Sciatic nerve (tissue), 2 donors: ENCODE measurements at places on chromosomes 16 and 17. TPM values are rescaled to one million over a fixed set of nuclear protein-coding genes. Genes with fewer than 3 reads are reported as not detected.
A peak's percentile ranks its signal among the peaks of the same experiment; 100 is the strongest.

Gene CDH16
- total RNA-seq, result not detected

GRCh38 chr17:3750296-3750695 lies 26.6 kb downstream of the HASPIN start:
- no peak for DNase-seq

Gene GLP2R
- total RNA-seq, result 0.18 TPM

- no peak for DNase-seq
These were observed 333.1 kb upstream of the MAF start for GRCh38 chr16:79933603-79934002.

Gene ARL17B
- 16.6 TPM for total RNA-seq

Gene TBC1D3H
- total RNA-seq, result not detected

DNA sequence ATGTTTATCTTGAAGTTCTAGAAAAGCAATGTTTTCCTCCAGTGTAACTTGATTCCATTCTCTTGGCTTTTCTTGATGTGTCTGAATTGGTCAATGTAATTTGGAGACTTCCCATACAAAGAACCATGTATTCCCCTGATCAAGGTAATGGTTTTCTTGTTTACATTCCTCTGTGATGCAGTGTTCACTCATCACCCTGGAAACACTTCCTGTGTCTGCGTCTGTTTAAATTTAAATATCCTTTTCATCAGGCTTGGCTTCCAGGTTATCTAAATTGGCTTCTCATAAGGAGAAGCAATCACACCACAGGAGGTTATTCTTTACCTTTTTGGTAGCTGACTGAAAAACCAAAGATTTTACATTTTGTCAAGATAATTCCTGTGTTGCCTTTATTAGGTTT lies 237.3 kb upstream of the WSCD1 start:
- no peak for DNase-seq

DNA sequence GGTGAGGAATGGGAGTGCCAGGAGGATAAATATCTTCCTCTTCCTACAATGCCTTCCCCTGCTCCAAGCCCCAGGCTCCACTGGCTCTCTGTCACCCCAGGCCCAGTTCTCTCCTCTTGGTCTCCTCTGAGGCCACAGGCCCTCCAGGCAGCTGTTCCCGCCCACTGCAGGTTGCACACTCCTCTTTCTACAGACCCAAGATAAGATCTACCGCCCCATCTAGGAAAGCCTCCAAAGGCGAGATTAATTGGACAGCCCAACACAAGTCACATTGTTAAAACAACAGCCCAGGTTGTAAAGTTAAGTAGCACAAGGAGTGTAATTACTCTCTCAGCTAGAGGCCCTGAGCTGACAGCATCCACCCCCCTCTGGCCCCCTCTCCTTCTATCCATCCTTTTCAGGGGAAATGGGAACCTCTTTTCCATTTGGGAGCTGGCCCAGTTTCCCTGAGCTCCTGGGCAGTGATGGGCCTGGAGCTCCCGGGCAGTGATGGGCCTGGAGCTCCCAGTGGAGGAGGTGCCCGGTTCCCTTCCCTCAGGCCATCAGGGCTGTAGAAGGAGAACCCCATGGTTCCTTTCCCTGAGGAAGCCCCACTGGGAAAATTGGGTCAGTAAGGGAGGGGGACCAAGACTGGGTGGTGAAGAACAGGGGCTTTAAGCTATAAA lies 7.3 kb downstream of the DLX4 start:
- no peak for DNase-seq

DNA sequence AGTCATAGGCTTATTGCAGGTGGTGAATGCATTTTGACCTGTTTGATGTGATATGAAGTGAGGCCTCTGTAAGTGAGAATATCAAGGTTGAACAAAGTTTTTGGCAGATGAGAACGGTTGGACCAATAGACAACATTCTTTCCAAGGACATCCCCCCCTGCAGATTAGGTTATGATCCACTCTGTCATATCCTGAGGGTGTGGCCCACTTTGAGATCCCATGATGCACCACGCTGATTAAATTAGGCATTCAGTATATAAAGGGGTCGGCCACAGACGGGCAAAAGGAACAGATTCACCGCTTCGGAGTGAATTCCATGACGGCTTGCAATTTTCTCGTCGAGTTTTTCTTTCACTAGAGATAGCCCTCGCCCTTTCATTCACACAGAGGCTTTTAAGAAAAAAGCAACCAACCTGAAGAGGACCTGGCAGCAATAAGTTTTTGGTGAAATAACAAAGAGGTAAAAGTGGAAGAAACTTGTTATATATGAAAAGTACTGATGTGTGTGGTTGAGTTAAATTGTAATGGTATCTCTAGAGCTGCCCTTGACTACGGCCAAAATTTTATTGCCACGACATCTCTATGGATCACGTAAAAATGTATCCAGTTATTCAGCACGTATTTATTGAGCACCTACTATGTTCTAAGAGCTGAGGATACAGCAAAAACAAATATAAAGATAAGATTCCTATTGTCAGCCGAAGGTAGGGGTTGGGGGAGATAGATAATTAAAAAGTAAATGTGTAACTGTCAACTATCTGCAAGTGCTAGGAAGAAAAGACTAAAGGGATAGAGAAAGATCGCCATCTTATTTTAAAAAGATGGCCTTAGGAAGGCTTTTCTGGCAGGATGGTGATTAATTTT lies 1.7 kb upstream of the RBBP6 start:
- no peak for DNase-seq

DNA sequence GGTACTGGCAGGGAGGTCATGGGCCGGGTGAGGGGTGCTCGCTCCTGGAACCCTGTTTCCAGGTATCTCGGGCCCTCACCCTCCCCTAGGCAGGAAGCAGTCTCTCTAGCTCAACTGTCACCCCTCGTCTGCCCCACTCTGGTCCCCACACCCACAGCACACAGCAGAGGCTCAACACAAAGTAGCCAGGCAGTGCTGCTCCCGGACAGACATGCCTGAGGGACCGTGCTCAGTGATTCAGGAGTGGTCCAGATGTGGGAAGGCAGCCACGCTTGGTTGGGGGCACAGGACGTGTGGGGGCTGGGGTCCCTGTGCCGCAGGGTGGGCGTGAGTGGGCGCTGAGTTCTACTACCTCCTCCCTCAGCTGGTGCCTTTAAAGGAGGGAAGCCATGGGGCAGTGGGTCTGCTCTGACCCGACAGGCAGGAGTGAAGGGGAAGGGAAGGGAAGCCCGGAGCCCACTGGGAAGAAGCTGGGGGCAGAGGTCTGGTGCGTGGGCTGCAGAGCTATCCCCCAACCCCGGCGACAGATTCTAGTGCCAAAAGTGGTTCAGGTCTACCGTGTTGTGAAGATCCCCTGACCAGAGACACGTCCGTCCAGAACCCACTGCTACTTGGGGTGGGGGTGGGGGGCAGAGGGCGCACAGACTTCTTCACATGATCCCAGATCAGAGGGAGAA lies 11.8 kb downstream of the SLC16A3 start:
- DNase-seq, result no peak

Gene SLC47A1
- 8.0 TPM for total RNA-seq

GRCh38 chr17:43784628-43785101 lies 4.4 kb downstream of the CFAP97D1 start:
- no peak for DNase-seq

GRCh38 chr17:57619061-57619937 lies 125.8 kb downstream of the CCDC182 start:
- DNase-seq, result no peak

Gene RAB11FIP4
- total RNA-seq, result 7.6 TPM

DNA sequence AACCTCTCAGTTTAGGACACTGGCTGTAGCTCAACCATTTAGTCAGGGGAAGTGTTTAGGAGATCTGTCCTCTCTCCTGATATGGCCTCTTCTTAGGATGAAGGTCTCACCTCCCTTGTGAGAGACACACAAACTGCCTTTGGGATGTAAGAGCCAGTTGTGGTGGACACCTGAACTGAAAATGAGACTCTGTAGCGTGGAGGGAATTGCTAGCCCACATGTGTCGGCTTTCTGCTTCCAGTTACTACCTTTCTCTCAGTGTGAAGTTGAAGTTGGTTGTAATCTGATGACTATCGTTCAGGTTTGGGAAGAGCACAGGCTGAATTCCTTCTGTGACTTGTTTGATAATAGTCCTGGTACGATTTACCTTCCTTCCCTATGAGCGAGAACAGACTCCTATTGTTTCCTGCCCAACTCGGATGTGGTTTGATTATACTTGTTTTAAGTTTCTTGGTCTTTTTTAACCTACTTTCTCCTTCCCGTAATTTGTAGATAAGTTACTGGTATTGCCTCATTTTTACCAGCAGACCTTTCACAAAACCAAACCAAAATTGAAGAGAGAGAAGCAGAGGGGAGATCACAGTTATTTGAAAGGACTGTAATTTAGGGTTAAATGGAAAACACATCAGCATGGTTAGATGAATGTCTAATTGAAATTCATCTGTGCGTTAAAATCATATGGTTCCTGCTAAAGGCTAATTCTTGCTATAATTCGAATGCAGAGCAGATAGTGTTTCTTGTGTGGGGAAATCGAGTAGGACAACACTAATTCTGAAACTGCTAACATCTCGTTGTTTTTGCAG lies 43.2 kb downstream of the CLEC16A start:
- DNase-seq, result no peak

Gene TNS4
- total RNA-seq, result 0.36 TPM

- DNase-seq, result no peak
These were observed 37.9 kb downstream of the TSC2 start for GRCh38 chr16:2085669-2086068.

DNA sequence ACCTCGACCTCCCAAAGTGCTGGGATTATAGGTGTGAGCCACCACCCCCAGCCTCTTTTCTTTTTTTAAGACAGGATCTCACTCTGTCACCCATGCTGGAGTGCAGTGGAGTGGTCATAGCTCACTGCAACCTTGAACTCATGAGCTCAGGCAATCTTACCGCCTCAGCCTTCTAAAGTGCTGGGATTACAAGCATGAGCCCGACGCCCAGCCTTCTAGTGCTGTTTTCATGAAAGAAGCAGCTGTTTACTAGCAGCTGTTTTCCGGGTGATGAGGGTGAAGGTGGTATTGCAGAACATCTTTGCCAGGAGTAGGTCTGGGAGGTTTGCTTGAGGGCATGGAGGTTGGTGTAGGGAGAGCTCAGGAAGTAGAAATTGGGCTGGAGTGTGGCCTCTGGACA lies 2.0 kb downstream of the ADCY7 start:
- DNase-seq, result peak; percentile 19

DNA sequence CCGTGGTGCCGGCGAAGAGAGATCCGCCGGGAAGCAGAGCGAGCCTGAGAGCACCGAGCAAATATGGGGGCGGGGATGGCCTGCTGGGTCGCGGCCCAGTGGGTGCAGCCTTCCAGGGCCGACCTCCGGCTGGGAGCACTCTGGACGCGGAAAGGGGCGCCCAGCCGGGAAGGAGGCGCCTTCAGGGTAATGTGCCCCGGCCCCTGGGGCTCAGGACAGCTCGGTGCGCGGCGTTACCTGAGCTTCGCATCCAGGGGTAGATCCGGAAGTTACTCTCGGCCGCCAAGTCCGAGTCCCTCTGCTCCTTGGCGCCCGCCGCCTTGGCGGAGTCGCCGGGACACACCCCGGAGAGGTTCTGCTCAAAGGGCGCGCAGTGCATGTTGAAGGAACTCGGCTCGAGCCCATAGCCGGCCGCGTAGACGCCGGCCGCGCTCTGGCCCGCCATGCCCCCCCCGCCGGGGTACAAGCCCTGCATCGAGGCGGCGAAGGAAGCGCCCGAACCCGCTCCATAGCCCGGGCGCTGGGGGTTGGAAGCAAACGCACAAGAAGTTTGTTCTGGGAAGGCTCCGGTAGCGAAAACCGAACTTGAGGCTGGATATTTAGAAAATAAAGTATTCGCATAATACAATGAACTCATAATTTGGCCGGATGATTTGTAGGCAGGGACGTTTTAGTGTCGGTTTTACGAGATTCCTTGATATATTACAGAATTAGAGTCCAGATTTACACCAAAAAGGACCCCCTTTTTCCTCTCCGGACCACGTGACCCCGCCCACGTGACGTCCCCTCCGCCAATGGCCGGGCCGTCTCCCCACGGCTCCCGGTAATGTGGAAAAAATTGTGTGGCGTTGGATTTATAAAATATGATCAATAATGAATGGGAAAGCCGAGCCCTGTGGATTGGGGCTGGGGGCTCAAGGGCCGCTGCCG lies at the start of gene HOXB7:
HOXB7 (minus strand) TSS at position 736 of the 930 bp plus-strand sequence; CDS start at position 637, 99 bp downstream.
- peak; percentile 90 for DNase-seq

GRCh38 chr17:29090750-29091605 lies 48.0 kb downstream of the PIPOX start:
- no peak for DNase-seq

Gene CBX8
- total RNA-seq, result 2.0 TPM

Gene HOXB3
- total RNA-seq, result 25.6 TPM

Gene MT2A
- total RNA-seq, result 163 TPM

Gene CDH15
- 1.2 TPM for total RNA-seq

DNA sequence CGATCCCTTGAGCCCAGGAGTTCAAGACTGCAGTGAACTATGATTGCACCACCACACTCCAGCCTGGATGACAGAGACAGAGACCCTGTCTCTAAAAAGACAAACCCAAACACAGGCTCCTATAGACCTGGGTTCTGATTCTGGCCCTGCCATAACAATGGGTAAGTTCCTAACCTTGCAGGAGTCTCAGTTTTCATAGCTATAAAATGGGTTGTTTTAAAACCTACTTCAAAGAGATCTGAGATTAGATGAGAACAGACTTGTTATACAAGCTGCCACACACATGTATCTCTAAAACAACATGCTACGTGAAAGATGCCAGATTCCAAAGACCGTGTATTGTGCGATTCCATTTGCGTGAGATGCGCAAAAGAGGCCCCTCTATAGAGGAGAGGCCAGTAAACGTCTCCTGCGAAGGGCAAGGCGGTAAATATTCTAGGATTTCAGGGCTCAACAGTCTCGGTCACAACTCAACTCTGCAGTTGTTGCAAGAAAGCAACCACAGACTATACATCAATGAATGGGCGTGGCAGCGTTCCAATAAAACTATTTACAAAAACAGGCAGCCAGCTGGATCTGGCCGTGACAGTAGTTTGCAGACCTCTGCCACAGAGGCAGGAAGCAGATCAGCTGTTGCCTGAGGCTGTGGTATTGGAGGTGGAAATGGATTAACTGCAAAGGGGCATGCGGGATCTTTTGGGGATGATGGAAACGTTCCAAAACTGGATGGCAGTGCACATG lies 5.9 kb downstream of the CORO7 start:
- no peak for DNase-seq

DNA sequence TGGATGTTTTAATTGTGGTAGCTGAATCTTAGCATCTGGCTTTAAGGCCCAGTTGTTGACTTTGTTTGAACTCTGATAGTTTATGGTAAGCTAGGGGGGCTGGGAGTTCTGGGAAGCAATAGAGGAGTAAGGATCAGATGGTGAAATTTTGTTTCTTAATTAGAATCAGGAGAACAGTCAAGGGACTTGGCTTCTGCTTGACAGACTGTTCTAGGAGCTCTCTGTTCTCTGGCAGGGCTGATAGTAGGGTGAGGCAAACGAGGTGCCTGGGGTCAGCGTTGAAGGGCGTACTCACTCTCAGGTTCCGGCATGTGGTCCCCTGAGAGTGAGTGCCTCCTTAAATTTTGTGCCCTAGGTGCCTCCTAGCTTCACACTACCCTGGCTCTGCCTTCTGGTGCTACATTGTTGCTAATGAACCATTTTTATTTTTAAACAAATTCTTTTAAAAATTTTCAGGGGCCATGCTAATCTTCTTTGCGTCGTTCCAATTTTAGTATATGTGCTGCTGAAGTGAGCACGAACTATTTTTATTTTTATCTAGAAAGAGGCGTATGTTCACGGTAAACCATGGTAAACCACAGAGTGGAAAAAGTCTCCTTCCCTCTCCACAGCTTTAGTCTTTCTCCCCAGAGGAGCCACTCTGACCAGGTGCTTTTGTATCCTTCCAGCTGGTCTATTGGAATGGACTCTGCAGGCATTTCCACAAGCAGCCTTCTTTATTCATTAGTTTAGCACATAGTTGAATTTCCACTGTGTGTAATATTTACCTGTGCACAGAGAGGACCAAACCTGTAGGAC lies 19.7 kb downstream of the SLC7A6 start:
- DNase-seq, result no peak
